ENCODE measurements at places on chromosomes 13 and 19.

DNA sequence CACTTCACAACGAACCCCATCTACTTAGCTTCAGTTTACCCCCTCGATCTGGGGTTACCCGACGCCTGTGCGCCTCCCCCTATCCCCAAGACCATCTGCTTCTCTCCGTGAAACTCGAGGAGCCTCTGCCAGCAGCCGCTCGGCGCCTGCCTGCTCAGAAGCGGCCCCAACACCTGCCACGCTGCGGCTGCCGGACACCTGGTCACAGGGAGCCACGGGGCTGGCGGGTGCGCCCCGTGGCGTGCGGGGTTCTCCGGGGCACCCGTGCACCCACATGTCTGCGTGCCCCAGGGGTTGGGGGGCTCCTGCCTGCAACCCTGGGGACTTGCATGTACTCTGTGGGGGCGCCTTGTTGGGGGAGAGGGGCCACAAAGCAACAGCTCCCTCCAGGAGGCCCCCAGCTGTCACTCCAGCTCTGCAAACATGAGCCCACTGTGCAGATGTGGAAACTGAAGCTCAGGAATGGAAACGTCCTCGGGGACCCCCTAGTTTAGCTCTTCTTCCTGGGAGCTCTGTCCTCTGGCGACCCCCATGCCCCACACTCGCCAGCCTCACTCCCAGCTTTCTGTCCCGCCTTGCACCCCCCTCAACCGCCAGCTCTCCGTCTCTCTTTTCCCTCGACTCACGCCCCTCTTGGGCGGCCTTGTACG, 7.0 kb upstream of the SEMA6B start:
- no peak for DNase-seq

DNA sequence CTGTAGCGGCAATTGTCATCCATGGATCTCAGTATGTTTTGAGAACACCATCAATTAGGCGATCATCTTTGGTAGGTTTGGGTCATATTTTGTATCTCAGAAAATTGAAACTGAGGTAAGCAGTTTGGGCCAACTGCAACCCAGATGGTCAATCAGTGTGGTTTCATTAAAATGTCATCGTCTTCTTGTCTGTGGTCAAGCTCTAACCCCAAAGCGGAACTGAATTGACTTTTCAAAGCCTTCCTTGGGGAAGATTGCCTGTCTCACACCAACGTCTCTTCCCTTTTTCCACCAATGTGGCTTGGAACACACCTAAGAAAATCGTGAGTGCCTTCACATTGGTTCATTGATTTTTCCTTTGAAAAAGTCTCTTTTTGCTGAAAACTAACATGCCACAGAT, 56.3 kb upstream of the UBAC2 start:
- DNase-seq = peak; percentile 10

DNA sequence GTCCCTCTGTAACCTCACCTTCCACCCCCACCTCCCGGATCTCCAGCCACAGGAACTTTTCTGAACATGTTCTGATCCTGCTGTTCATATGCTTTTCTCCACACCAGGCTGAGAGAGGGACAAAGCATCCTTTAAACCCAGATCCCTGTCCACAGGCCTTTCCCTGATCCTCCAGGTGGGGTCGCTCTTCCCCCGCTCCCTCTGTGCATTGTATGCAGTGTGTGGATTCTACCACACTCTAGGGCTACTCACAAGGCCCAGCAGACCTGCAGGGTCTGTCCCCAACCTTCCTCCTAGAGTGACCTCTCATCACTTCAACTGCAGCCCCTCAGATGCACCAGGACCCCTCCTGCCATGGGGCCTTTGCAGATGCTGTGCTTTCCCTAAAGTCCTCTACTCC, 1200.6 kb downstream of the UQCRFS1 start:
- DNase-seq = no peak

GRCh38 chr19:3125900-3126524, 9.8 kb upstream of the GNA15 start:
- DNase-seq = peak; percentile 47

DNA sequence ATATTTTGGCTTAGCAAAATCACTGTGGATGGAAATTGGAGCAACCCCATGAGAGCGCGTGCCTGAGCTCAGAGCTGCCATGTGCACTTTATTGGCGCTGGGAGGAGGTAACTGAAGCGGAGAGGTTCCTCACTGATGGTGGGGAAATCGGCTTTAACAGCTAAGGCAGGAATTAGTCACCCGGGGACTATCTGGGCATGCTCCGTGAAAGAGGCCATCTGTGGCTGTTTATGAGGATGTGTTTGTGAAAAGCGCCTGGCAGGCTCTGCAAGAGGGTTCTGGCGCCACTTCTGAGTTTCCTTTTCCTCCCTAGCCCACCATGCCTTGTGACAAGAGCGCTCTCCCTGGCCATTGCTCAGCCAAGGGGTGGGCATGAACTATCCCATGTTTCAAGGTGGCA, 815.6 kb downstream of the UQCRFS1 start:
- DNase-seq = no peak

DNA sequence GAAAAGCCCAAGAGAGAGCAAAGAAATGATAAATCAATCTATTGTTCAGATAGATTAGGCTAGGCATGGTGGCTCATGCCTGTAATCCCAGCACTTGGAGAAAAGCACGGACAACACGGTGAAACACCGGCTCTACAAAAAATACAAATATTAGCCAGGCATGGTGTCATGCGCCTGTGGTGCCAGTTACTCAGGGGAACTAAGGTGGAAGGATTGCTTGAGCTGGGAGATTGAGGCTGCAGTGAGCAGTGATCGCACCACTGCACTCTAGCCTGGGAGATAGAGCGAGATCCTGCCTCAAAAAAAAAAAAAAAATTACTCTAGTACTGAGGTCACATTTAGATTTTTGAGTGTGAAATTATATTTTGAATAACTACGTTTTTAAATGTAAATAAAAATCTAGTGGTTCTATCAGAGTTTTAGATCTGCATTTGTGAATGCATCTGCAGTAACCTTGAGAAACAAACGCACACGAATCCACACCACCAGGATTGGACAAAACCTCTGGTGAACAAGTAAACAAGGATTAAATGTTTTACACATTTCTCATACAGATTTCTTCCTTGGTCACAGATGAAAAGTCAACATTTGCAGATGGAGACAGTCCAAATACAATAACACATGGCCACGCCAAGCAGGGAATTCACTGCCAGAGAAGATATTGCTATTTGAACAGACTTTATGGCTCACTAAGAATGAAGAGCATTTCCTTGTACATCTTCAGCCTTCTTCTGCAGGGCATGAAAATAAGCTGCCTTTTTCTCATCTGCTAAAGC, 917.6 kb downstream of the PCDH9 start:
- DNase-seq = no peak

DNA sequence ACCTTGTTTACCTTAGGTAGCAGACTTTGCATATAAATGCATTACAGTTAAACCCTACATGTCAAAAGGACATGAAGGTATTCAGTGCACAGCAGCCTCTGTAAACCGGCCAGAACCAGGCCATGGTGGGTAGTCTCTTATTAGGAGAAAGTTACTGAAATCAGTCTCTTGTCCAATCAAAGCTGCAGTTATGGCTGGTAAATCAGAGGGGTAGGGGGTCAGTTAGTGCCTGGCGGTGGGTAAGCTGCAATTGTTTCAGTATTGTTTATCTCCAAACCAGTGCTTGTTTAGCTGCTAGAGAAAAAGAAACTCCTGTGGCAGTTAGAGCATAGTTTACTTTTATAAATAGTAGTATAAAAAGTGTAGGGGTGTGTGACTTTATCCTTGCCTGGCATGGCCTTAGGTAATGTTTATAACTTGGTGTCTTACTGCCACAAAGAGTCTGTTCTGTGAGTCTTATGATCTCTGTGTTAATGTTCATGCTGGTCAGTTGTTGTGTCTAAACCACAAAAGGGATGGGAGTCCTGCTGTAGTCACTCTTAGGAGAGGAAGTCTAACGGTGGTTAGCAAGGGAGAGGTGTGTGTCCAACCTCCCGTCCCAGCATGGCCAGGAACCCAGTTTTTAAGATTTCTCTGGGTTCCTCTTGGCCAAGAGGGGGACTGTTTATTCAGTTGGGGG, 28.0 kb downstream of the CHST8 start:
- no peak for DNase-seq
